ENCODE measurements at places on chromosomes 6 and 20. TPM values are rescaled to one million over a fixed set of nuclear protein-coding genes. Genes with fewer than 3 reads are reported as not detected.

Gene CAP2
- total RNA-seq: 71.8 TPM

Gene PRR18
- not detected for total RNA-seq

Gene RBPJL
- total RNA-seq: not detected

Gene BTN1A1
- not detected for total RNA-seq

Gene BPIFB2
- not detected for total RNA-seq

Gene UNC5CL
- total RNA-seq: 0.76 TPM

Gene HLA-C
- total RNA-seq: 450 TPM

Gene TRIM40
- not detected for total RNA-seq

Gene OPRM1
- not detected for total RNA-seq

Gene CPNE5
- total RNA-seq: not detected

Gene SEMG1
- not detected for total RNA-seq

Gene KIF6
- total RNA-seq: 1.8 TPM

DNA sequence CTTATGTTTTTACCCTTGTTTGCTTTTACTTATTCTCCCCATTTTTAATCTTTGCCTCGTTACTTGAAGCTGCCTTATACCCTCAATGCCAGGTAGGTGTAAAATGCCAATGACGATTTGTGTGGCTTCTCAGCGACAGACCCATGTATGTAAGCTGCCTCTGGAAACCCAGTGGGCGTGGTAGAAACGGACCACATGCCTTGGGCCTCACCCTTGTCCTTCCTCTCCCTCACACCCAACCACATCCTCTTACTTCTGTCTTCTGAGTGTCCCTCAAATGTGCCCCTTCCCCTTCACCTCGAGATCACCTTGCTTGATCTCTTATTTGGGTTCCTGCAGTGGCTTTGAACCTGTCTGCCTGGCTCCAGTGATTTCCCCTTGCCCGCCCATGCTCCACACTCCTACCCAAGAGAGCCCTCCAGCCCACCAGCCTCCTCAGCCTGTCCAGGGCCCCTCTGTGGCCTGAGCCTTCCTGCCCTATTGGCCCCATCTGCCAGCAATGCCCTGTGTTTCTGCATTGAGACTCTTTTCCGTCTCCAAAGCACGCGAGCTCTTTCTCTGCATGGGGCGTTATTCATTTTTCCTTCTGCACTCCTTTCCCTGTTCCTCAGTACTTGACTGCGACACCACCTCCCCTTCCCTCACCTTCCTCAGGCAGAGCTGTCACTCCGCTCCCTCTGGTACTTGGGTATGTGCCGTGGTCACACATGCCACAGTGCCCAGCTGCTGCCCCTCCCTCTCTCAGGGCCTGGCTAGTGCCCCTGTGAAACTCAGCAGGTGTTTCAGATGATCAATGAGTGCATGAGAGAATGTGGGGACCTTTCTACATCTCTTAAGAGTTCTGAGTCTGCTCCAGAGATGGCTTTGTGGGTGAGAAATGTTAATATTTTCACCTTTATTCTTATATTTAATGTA is 115.4 kb downstream of the SLX4IP start:
- no peaks in the 10 kb centered on the region for H3K27me3 ChIP-seq
- H3K27ac ChIP-seq: no peak overlapping the region
- peaks cover 42% of the 10 kb centered on the region for H3K4me1 ChIP-seq
- no peaks in the 10 kb centered on the region for H3K36me3 ChIP-seq
- H3K4me3 ChIP-seq: no peak overlapping the region
- no peak for DNase-seq

GRCh38 chr6:140460267-140460666 is 1085.8 kb upstream of the CITED2 start:
- H3K4me3 ChIP-seq: no peak overlapping the region
- peaks cover 22% of the 10 kb centered on the region for H3K4me1 ChIP-seq
- no peaks in the 10 kb centered on the region for H3K27me3 ChIP-seq
- H3K36me3 ChIP-seq: peaks cover 8% of the 10 kb centered on the region
- H3K27ac ChIP-seq: no peak overlapping the region
- no peak for DNase-seq

DNA sequence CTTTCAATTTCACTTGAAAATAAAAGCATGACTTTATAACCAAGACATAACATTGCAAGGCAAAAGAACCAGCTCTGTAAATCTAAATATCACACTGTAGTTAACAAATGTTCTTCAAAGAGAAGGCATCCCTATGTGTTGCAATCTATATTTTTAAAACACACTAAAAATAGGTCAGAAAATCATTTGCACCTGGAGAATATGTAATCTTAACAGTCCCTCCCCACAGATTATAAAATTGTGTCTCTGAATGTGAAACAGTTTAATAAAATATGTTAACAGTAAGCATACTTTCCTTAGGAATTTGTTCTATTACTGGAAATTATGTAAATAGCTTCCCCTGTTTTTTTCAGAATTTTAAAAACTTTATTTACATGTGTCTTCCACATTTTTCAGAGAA is 351.9 kb downstream of the COL12A1 start:
- peaks cover 24% of the 10 kb centered on the region for H3K4me1 ChIP-seq
- H3K36me3 ChIP-seq: peaks cover 4% of the 10 kb centered on the region
- peak overlapping the region; percentile 41 for H3K27ac ChIP-seq
- H3K27me3 ChIP-seq: no peaks in the 10 kb centered on the region
- DNase-seq: no peak
- H3K4me3 ChIP-seq: no peak overlapping the region

- DNase-seq: no peak
- peaks cover 20% of the 10 kb centered on the region for H3K4me1 ChIP-seq
- no peaks in the 10 kb centered on the region for H3K27me3 ChIP-seq
- H3K4me3 ChIP-seq: no peak overlapping the region
These were observed 318.1 kb downstream of the CLIC5 start for GRCh38 chr6:45697605-45698004.

DNA sequence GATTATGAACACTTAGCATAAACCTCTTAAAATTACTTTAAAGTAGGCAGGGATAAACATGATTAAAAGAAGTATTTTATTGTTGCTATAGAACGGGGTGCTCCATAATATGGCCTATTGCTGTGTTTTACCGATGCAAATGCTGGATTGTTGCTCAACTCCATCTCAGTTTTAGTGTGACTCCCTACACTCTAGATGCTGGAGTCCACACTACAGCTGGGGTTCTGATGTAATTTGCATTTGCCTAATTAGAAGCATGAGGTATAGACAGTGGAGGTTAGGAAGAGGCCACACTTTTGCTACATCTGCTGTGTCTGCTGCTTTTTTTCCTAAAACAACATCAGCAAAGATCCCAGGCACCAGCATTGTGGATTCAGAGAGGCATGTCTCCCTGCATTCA is 6.7 kb upstream of the HMGN3 start:
- H3K27me3 ChIP-seq: peaks cover 5% of the 10 kb centered on the region
- H3K4me1 ChIP-seq: no peaks in the 10 kb centered on the region
- H3K27ac ChIP-seq: no peak overlapping the region
- peaks cover 7% of the 10 kb centered on the region for H3K36me3 ChIP-seq
- DNase-seq: no peak
- no peak overlapping the region for H3K4me3 ChIP-seq

GRCh38 chr6:7142918-7143475 is 35.2 kb downstream of the RREB1 start:
- H3K27me3 ChIP-seq: no peaks in the 10 kb centered on the region
- no peak overlapping the region for H3K27ac ChIP-seq
- H3K4me1 ChIP-seq: peaks cover 73% of the 10 kb centered on the region
- DNase-seq: peak; percentile 19
- no peaks in the 10 kb centered on the region for H3K36me3 ChIP-seq

DNA sequence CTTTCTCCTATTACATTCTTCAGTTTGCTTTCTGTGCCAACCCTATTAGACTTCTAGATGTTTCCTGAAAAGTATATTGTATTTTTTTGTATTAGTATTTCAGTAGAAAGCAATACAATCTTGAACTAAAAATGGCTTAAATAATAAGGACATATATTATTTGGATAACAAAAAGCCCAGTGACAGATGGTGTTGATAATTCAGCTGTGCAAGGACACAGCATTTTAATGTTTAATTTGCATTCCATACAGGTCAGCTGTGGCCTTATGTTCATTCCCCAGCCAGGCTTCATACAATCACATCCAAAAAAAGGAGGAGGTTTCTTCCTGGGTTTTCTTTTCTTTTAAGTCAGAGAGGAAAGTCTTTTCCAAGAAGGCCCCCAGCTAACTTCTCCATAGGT is 236.9 kb downstream of the CD109 start:
- peaks cover 43% of the 10 kb centered on the region for H3K27me3 ChIP-seq
- H3K4me1 ChIP-seq: no peaks in the 10 kb centered on the region
- H3K4me3 ChIP-seq: no peak overlapping the region

DNA sequence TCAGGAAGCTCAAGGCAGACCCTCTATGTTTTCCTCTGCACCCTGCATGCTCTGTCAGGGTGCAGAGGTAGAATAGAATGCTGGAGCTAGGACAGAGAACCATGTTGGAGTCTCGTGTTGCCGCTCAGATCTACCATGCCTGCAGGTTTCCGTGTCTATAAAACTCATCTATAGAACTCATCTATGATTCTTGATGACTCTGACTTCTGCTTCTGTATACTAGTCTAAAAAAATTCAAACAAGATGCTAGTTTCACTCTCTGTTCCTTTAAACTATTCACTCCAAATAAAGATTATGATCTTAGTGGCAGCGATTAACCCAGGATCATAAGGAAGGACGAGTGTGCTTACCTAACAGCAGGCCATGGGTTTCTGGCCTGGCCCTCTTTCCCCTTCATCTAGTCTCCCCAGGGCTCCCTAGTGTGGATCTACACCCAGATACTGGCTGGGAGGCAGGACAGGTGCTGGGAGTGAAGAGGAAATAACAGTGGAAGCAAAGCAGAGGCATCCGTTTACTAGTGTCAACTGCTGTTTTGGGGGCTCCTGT is 162.7 kb upstream of the SUPT3H start:
- DNase-seq: no peak
- H3K4me3 ChIP-seq: no peak overlapping the region
- H3K36me3 ChIP-seq: peaks cover 14% of the 10 kb centered on the region
- peaks cover 28% of the 10 kb centered on the region for H3K4me1 ChIP-seq
- H3K27me3 ChIP-seq: no peaks in the 10 kb centered on the region

- H3K27ac ChIP-seq: no peak overlapping the region
These were observed 183.9 kb downstream of the GRM1 start for GRCh38 chr6:146212781-146213180.

DNA sequence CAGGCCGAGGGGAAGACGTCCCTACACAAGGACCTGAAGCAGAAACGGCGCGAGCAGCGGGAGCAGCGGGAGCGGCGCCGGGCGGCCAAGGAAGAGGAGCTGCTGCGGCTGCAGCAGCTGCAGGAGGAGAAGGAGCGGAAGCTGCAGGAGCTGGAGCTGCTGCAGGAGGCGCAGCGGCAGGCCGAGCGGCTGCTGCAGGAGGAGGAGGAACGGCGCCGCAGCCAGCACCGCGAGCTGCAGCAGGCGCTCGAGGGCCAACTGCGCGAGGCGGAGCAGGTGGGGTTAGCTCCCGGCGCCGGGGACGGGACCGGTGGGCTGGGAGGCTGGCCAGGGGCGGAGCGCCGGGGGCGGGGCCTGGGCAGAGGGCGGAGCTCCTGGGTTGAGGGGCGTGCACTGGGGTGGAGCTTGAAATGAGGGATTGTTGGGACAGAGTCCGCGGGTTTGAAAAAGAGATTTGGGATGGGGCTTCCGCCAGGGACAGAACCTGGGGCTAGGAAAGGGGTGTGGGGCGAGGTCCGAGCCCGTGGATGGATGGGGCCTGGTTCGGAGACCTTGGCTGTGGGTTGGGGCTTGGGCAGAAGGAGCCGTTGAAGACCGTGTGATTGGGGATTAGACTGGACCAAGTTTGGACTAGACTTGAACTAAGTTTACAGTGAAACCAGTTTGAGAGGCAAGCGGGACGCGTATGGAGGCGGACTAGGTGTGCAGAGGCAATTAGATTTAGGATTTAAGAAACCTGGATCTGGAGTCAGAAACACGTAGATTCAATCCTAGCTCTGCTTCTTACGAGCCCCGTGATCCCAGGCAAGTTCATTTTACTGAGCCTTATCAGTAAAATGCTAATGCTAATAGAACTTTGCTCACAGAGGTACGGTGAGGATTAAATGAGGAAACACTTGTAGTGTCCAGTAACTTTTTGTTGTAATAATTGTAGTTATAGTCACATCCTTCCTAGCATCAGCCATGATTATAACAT is 20.9 kb downstream of the DEF6 start:
- peaks cover 14% of the 10 kb centered on the region for H3K4me1 ChIP-seq
- H3K36me3 ChIP-seq: no peaks in the 10 kb centered on the region
- DNase-seq: peak; percentile 94
- H3K27me3 ChIP-seq: peaks cover 27% of the 10 kb centered on the region

DNA sequence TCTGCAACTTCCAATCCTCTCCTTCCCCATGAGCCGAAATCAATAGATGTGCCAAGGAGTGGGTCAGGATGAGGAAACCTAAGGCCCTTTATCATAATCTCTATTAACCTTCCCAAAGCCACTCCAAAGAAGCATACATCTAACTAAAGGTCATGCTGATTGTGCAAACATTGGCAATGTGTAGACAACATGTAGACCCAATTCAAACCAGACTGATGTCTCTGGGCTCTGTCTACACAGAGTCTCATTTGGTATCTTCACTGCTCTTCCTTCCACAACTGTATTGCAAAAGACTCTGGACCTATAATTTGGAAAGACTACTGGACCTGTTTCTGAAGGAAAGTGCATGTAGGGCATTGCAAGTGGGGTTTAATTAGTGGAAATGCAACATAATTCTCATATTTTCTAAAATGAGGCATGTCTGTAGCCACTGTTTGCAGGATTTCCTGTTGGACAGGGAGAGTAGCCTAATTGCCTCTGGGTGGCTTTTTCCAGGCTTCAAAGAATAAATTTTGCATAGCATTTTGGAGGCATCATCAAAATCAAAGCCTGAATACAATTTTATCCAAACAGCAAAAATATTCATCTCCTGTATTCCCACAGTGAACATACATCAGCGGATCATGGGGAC is 35.0 kb upstream of the MLIP start:
- H3K27me3 ChIP-seq: no peaks in the 10 kb centered on the region
- no peak overlapping the region for H3K4me3 ChIP-seq
- H3K27ac ChIP-seq: no peak overlapping the region

- DNase-seq: peak; percentile 72
- H3K4me1 ChIP-seq: no peaks in the 10 kb centered on the region
- no peak overlapping the region for H3K27ac ChIP-seq
- H3K27me3 ChIP-seq: peaks cover 20% of the 10 kb centered on the region
- no peak overlapping the region for H3K4me3 ChIP-seq
These were observed 71.3 kb upstream of the TOP1 start for GRCh38 chr20:40957265-40957760.

DNA sequence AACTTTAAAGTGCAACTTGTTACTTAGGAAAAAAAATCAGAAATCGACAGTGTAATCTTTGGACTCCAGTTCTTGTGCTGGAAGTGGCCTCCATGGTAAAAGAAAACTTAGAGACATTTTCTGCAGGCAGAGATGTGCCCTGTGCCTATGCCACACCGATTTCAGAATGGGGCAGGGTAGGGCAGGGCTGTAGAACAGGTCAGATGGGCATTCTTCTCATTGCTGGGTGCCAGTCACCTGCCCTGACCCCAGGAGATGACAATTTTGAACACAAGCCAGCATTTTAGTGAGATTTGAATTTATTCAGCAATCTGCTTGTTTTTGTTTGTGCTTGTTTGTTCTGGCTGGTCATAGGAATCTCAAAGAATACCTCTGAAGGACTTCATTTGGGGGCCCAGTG is 63.3 kb downstream of the SASH1 start:
- peaks cover 6% of the 10 kb centered on the region for H3K36me3 ChIP-seq
- H3K4me3 ChIP-seq: no peak overlapping the region
- DNase-seq: no peak
- peaks cover 30% of the 10 kb centered on the region for H3K4me1 ChIP-seq
